Activated T-helper 2 cell treated with anti-CD3 and anti-CD28 coated beads, Interferon-gamma antibody, Interleukin-2, Interleukin-4, amounts not matched to agents 10 μg/mL and 5 μg/mL and 100 μg/mL, durations not matched to agents 14 hours and 24 hours and 36 hours (primary cell): ENCODE measurements at places on chromosomes 11 and 22. TPM values are rescaled to one million over a fixed set of nuclear protein-coding genes. Genes with fewer than 3 reads are reported as not detected.

MUC2 gene
- not detected in 2 replicates for total RNA-seq

DNA sequence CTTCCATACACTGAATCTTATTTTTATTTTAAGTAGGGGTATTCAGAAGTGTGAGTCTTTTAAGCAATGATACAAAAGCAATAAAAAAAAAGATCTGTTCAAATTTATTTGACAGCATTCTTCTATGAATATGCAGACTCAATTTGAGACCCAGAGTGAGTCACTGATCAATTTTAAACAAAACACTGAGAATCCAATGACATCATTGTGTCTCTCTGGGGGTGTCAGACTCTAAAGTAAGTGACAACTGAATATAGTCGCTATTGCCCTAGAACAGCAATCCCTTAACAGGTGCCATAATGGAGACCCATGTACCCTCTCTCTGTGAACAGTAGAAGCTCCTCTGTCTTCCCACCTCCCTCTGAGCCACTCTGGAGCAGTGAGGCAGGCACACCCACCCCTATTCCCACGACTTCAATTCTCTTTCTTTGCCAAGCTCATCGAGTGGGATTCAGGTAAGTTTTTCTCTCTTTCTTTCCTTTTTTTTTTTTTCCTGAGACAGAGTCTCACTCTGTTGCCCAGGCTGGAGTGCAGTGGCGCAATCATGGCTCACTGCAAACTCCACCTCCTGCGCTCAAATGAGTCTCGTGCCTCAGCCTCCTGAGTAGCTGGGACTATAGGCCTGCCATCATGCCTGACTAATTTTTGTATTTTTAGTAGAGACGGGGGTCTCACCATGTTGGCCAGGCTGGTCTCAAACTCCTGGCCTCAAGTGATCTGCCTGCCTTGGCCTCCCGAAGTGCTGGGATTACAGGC lies 5.1 kb upstream of the RPS3 start:
- no peak for DNase-seq

DNA sequence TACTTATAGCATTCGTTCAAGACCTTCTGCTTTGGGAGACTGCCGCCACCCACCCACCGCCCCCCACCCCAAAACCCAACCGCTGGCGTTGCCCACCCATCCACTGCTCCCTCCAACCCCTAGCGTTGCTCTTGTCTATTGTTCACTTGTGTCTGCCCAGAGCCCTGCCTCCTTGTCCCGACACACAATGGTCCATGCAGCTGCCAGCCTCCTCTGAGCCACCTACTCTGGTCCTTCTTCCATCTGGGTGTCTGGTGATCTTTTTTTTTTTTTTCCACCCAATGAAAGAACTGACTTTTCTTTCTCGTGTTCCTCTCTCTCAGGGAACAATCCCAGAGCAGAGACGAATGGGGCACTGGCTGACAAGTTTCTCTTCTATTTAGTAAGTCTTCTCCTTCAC lies 256.0 kb upstream of the SESN3 start:
- no peak for DNase-seq

DUSP8 gene
- total RNA-seq, result 1.2 and 1.8 TPM in 2 replicates

OR2AG1 gene
- not detected in 2 replicates for total RNA-seq

GRCh38 chr11:93623179-93623578 lies 38.3 kb upstream of the CEP295 start:
- DNase-seq, result no peak

DNA sequence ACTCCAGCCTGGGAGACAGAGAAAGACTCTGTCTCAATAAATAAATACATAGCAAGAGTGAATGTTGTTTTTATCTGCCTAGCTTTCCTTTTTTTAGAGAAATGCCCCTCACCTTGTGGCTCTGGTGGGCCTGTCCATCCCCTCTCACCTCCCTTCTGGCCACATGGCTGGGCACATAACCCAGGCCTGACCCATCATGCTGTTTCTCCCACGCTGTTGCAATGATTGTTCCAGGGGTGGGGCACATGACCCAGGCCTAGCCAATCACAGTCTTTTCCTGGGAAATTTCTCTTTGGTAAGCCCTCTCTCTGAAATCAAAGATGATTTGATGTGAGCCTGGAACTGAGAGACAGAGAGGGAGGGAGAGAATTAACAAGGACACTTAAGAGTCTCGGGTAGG lies 5.5 kb upstream of the CYTH4 start:
- DNase-seq, result no peak

KCTD17 gene
- total RNA-seq, result 70.4 and 81.9 TPM in 2 replicates

GRCh38 chr22:22976033-22976922 lies 88.7 kb downstream of the IGLL5 start:
- no peak for DNase-seq

PANX1 gene
- total RNA-seq, result 18.1 and 20.0 TPM in 2 replicates

DNA sequence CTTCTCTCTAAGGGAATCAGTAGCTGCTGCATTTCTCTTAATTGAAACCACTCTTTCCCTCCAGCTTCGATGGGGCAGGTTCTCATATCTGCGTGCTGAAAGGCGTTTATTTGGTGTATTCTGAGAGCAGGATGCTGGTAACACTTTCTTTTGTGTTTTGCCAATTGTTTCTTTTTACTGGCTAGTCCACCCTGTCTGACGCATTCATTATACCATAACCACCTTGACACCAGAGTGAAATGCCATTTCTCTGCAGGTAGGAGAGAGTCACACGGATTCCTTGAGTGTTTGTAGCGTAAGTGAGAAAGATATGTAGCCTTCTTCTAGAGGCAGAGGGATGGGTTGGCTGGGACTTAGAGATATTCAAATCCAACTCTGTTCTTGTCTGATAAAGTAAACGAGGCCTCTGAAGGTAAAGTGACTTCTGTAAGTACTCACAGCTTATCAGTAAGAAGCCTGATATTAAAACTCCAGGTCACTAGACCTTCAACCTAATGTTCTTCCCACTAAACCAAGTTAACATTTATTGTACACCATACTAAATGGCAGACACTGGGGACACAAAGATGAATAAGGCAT lies 21.4 kb downstream of the CD44 start:
- no peak for DNase-seq

- DNase-seq, result no peak
Measured at GRCh38 chr22:28923826-28924732, 40.7 kb downstream of the ZNRF3 start.
